ENCODE measurements at places on chromosomes 4 and X.
A peak's percentile ranks its signal among the peaks of the same experiment; 100 is the strongest.

GRCh38 chrX:3545901-3546300, 167.5 kb downstream of the PRKX start:
- DNase-seq: no peak

GRCh38 chr4:5710961-5711478, at the start of gene EVC:
Gene EVC, plus strand, starts transcription at chr4:5711201. Its CDS starts 180 bp downstream, at chr4:5711381.
- DNase-seq: peak; percentile 42

GRCh38 chr4:165767671-165768070, 105.4 kb upstream of the TLL1 start:
- DNase-seq: no peak

DNA sequence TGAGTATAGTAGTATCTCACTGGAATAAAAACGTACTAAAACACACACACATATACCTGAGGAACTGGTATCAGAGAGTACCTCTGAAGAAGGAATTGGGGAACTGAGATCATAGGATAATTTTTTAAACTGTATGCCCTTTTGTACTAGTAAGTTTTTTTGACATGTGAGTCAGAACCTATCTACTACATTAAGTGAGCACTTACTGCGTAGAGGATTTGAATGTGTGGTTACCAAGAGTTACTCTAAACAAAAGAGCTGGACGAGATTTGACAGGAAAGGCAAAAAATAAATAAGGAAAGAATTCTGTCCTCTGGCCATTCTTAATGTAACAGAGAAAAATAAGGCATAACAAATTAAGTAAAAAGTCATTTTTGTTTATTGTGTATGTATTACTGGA, 546.5 kb upstream of the FAT1 start:
- no peak for DNase-seq

DNA sequence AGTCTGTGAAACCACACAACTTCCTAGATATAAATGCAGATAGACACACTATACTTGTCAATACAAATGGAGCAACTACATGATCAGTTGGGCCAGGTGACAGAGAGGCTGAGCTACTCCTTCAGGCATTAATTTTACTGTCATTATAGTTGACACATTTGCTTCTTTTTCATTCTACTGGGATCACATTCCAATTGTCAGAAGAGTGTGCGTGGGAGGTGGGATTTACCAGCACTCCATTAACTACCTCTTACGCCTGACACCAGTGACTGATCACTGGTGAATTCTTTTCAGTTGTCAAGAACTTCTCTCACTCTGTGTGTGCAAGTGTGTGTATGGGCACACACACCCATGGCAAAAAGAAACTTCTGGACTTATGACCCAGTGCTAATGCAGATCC, 94.2 kb upstream of the DIAPH2 start:
- DNase-seq: no peak

DNA sequence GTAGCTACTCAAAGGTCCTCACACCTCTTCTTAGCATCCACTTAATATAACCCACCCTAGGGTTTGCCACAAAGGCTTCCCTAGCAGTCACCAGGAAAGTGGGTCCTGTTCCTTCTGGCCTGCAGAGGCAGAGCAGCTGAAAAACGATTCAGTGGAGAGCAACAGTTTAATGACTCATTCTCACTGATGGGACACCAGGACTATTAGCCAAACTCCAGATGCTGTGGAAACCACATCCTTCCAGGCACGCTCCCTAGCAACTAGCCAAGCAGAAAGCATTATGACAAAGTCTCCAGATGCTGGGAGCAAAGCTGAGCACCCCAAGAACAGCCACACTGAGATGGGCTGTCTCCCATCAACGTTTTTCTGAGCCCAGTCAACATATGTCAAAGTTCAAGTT, 30.3 kb upstream of the UTP14A start:
- DNase-seq: no peak

DNA sequence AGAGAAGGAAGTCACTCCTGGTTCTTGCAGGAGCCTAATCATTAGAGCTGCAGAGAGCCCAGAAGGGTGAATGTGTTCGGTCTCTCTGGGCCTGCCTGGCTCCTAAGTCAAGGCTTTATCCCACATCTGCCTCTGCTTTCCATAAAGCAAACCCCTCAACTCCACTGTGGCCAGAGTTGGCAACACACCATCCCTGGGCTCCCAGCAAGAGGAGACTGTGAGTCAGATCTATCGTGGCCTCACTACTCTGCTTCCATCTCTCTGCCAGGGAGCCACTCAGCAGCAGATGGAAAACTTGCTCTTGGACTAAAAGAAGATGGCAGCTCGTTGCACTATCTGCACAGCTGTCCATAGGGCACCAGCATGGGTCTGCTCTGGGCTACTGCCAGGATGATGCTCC, 348.2 kb downstream of the FBXW7 start:
- DNase-seq: no peak

DNA sequence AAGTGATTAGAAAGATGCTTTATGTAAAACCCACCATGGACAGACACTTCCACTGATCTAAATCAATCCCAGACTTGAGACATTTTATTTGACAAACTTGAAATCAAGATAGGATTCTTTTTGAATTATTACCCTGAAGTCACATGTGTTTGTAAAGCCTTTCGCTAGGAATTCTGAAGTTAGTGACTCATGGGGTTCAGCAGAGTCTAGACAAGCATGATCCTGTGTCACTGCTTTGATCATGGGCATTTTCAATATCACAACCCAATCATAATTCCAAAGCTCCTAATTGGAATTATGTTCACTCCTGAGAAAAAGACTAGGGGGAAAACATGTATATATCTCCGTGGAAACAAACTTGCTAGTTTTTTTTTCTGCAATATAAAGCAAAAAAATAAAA, 67.5 kb upstream of the BMP3 start:
- no peak for DNase-seq

DNA sequence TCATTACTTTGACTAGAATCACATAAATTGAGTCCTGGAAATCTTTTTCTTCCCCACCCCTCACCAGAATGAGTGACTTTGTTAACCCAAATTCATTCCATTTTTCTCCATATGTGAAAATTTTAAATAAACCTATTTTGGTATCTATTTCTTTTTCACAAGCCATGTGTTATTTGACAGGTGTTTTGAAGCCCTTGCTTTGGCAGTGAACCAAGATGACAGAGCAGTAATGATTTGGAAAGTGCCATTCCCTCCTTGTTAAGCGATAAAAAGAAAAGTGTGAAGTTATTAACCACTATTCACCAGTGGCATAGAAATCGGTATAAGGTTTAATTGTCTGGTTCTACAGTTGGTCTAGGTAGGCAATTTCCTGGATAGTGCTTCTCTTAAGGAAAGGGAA, 66.1 kb downstream of the POLA1 start:
- DNase-seq: no peak
